Retina (tissue), 1 donor: ENCODE measurements at places on chromosomes 11 and 22.

GRCh38 chr11:34978236-34979191 is 62.1 kb downstream of the PDHX start:
- no peak for DNase-seq

DNA sequence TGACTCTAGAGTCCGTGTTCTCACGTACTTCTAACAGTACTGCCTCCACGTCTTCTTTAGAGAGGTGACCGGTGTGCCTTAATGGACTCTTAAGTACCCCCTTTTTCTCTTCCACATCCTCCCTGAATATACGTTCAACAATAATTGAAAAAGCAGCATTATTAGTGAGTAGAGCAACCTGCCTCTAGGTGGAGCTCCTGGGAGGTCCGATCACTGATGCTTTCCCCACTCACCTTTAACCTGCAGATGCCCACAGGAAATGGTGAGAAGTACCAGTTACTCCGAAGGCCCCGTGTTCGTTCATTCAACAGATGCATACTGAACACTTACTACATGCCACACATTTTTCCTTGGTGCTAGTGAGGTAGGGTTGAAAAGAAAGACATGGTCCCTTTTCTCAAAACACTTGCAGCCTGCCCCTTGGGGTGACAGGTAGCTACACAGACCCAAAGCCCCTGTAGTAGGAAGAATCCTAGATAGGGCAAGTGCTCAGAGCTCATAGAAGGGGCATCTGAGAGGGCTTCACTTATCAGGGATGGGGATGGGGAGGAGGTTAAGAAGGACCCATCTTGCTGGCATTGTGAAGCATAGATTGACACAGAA is 72.7 kb downstream of the FEZ1 start:
- no peak for DNase-seq

GRCh38 chr22:24097961-24098391 is 83.3 kb upstream of the SUSD2 start:
- DNase-seq: no peak

GRCh38 chr11:70001246-70001645 is 76.9 kb upstream of the ANO1 start:
- DNase-seq: no peak

- DNase-seq: peak; percentile 85
Observed at GRCh38 chr22:29072193-29072978, 449 bp upstream of the KREMEN1 start.

- DNase-seq: no peak
Observed at GRCh38 chr11:62125881-62126280, 2.1 kb downstream of the INCENP start.

GRCh38 chr11:14106303-14107049 is 144.0 kb downstream of the SPON1 start:
- no peak for DNase-seq

GRCh38 chr22:50058061-50058905 is at the start of gene TTLL8:
Gene TTLL8 (minus strand): TSS chr22:50058298.
- no peak for DNase-seq

- DNase-seq: peak; percentile 87
Observed at GRCh38 chr11:125494974-125495725, 915 bp downstream of the FEZ1 start.

GRCh38 chr11:122102426-122102825 is 13.6 kb downstream of the BLID start:
- peak; percentile 22 for DNase-seq

DNA sequence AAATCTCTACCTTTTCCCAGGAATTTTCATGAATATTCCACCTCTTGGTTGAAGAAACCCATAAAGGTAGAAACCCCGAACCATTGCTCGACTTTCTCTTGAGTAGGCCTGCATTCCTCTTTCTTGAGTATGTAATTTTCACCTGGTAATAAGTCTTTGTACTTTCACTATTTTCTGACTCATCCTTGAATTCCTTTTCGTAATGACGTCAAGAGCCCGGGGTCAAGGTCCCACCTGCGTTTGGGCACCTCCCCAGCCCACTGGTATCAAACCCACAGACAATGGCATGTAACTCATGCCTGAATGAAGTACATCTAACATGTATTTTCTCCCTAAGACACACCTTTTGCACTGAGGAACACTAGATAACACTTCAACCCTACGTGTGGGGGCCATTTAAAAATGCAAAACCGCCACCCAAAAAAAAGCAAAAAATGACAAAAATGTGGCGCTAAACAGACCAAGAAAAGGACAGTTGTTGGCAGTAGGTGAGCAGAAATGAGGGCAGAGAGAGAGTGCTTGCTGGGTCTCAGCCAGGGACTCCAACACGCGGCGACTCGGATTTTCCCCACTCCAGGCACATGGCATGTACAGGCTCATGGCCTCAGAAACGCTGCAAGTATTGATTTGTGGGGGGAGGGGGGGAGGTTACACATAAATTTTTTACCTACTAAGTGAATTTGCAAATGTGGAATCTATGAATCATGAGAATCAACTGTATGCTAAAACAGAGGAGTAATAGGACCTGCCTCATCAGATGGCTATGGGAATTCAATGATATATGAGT is 4.1 kb upstream of the C11orf24 start:
- no peak for DNase-seq

DNA sequence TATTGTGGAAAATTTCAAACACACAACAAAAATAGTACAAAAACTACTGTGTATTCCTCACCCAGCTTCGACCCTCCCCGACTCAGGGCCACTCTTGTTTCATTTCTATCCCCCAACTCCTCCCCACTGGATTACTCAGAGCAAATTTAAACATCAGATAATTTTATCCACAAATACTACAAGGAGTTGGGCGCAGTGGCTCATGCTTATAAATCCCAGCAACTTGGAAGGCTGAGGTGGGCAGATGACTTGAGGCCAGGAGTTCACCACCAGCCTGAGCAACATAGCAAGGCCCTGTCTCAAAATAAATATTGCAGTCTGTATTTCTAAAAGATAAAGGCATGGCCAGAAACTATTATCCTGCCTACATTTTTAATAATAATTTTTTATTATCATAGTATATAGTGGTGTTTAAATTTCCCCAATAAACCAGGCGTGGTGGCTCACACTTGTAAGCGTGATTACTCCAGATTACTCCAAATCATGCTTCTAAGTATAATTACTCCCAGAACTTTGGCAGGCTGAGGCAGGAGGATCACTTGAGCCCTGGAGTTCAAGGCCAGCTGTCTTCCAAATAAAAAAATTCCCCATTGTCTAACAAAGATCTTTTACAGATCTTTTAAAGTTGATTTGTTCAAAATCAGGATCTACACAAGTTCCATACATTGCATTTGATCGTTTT is 39.8 kb downstream of the LRRC32 start:
- DNase-seq: no peak

- no peak for DNase-seq
Observed at GRCh38 chr11:47906066-47906465, 57.9 kb upstream of the NUP160 start.

DNA sequence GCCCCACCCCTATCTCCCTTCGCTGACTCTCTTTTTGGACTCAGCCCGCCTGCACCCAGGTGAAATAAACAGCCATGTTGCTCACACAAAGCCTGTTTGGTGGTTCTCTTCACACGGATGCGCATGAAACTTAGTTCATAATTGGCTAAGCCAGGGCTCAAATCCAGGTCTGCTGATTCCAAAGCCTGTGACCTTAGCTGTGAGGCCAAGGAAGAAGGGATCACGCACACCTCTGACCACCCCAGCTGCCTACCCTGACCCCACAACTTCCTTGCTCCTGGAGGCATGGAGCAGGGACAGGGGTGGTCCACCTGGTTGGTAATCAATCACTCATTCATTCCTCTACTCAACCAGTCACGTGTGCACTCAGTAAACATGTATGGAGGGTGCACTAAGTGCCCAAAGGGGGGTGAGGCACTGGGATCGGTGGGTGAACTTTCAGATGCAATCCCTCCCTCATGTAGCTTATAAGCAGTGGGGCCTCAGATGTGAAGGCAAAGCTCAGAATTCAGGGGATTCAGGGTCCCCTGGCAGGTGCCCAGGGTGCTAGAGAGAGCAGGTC is 10.3 kb downstream of the FXYD2 start:
- DNase-seq: no peak

DNA sequence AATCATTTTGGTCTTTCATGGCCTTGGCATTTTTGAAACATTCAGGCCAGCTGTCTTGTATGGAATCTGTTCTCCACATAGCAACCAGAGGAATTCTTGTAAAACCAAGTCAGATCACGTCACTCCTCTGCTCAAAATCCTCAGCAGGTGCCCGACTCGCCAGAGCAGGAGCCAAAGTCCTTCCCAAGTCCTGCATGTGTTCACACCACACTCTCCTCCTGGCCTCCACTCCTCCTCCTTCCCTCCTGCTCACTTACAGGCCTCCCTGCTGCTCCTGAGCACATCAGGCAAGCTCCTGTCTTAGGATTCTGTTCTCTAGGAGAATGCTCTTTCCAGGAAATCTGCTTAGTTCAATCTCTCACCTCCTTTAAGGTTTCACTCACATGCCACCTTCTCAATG is 6.9 kb upstream of the PSMC3 start:
- DNase-seq: no peak

DNA sequence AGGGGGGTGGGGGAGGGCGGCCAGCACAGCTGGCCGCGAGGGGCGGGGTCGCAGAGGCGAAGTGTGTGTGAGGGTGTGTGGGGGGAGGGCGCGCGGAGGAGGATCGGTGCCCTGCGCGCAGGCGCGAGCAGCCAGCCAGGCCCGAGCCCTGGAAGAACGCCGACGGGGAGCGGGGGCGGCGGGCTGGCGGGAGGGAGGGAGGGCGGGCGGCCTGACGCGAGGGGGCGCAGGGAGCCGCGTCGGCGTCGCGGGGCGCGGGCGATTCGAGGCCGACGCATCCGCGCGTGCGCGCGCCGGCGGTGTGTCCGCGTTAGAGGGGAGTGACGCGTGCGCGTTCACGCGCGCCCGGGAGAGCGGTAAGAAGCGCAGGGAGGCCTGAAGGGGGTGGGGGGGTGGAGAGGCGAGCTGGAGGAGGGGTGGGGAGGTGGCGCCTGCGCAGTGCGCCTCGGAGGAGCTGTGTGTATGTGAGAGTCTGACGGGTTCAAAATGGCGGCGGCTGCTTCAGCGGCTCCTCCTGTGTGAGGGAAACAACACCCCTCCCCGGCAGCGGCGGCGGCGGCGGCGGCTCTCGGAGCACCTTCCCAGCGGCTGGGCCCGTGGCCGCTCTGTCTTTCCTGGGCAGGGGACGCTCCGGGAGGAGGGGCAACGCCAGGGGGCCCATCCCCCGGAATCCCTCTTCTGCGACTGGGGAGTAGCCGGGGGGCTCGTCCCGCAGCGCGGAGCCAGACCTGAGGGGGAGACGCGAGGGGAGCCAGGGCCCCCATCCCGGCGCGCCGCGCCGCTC is at the start of gene KDM2A:
TSS of gene KDM2A (plus strand) at position 463 of the 784 bp plus-strand sequence. CDS start 2,054 bp downstream, outside the sequence.
- DNase-seq: peak; percentile 94

- peak; percentile 83 for DNase-seq
Observed at GRCh38 chr11:65491614-65492386, 7.0 kb upstream of the MALAT1 start.

DNA sequence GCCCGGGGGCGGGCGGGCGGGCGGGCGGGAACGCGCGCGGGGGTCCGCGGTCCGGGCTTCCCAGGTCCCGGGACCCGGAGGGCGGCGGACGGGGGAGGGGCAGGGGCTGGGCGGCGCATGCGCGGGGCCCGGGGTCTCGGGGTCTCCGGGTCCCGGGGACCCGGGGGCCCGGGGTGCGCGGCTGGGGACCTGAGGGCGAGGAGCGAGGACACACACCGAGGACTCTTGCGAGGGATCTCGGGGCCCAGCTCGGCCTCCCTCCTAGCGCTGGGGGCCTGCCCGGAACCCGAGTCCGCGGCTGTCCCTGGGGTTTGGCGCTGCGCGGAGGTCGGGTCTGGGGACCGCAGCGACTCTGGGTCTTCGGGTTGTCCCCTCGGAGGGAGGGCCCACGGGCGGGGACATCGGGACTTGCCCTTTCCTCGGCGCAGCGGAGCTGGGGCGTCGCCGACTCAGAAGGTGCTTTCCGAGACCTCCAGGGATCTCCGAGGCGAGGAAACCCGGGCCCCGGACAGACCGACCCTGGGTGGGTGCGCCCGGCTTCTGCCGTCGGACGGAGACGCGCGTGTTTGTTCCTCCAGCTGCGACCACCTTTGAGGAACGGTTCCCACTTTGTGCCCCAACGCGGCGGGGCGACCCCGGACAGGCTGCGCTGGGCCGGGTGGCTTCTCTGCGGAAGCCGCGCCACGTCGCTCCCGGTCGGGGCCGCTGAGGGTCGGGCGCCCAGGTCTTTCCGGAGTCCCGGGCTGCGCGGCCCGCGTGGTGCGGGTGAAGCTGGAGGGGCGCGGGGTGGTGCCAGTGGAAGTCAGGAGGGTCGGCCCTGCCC is 540 bp downstream of the PPARA start:
- peak; percentile 70 for DNase-seq

GRCh38 chr11:15499674-15500073 is 385.0 kb downstream of the INSC start:
- no peak for DNase-seq

DNA sequence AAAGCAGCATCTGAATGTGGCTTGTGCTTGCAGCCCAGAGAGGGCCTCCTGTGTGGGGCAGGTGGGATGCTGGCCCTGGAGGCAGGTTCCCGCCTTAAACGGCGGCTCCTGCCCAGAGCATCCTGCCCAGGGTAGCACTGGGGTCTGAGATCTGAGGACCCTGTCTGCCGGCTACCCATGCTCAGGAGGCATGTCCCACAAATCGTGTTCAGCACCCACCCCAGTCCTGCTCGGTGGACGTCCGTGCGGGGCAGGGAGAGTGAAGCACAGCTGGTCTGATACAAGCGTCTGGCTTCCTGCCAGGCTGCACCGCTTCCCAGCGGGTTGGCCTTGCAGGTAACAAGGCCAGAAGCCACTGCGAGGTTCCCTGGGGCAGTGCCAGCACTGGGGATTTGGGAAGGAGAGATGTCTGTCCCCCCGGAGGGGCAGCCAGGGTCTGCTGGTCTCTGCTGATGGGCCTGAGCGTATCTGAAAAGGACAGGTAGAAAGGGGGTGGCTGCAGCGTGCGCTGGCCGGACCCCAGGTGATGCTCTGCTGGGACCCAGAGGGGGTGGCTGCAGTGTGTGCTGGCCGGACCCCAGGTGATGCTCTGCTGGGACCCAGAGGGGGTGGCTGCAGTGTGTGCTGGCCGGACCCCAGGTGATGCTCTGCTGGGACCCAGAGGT is 3.6 kb downstream of the TRABD start:
- no peak for DNase-seq

DNA sequence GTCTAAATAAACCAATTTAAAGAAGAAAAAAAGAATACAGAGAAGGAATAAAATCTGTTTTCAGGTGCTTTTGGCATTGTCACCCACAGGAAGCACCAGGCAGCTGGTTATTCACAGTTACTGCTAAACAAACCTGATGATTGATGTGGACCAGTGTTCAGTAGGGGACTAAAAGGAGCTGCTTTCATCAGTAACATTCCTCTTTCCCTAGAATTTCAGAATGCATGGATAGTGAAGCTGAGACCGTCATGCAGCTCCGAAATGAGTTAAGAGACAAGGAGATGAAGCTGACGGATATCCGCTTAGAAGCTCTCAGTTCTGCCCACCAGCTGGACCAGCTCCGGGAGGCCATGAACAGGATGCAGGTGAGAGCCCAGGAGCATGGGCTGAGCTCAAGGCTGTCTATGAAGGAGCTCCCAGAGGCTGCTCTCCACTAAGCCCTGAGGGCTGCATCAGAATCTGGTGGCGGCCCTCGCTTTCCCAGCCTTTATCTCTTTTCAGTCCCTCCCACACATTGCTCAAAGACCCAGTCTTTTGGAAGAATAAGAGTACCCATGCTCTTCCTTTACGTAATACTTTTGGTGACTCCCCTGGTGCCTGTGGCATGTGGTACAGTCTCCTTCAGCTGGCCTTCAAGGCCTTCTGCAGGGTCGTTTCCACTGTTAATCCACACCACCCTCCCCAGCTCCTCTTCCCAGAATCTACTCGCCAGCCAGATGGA is 69.5 kb downstream of the DBX1 start:
- DNase-seq: no peak

GRCh38 chr11:126615845-126616244 is 260.4 kb downstream of the ST3GAL4 start:
- DNase-seq: peak; percentile 36

GRCh38 chr11:95499516-95500135 is 268.6 kb upstream of the SESN3 start:
- DNase-seq: no peak
